ENCODE measurements at places on chromosomes 16 and 17. TPM values are rescaled to one million over a fixed set of nuclear protein-coding genes. Genes with fewer than 3 reads are reported as not detected.

GLTPD2 gene
- not detected for total RNA-seq

RSPRY1 gene
- total RNA-seq: 30.2 TPM

LRRC37A gene
- 0.85 TPM for total RNA-seq

DNA sequence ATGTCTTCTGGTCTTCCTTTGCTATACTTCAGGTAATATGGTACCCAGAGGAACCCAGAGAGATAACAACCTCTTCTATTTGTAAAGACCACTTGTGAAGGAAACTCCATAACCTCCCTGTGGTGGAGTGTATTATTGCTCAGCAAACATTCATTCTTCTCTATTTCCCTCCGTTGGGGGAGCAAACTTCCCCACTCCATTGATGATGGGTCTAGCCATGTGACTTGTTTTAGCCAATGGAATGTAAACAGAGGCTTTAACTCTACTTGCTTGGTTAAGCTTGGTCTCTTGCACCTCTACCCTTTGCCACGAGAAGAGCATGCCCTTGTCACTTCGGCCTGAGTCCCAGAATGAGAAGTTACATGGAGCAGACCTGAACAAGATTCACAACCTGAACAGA is 30.0 kb upstream of the SKAP1 start:
- no peak for DNase-seq

DNA sequence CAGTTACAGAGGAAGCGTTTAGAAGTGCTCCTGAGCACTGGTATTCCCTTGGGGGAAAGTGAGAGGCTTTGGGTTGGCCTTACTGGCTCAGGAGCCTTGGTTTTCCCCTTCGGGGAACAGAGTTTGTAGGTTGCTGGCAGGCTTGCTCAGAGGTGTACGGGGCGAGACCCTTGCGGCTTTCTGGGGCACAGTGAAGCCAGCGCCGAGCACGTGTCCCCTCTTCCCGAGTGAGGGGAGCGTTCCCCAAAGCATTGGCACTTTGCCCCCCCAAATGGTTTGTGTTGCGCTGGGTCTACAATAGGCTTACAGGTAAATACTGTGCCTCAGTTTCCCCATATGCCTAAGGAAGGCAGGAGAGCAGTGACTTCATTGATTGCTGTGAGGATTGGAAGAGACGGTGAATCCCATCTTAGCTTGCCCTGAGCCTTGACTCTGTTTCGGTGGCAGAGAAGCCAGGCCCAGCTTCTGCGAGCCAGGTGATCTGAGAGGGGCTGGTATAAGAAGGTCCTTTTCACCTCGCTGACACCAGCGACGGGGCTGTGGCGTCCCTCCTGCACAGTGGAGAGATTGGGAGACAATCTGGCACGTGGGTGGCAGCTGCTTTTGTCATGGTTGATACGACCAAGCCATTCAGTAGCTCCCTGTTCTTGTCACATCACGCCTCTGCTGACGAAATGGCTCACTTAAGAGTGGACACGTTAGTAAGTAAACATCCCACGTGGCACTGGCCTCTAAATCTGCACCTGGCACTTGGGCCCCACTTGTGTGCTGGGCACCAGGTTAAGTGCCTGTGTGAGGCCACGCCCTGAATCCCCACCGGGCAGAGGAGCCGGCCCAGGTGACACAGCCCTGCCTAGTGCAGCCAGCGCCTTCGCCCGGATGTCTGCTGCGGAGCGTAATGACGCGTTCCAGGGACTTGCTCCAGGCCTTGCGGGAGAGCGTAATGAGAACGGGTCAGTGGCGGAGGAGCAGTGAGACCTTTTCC is 55.0 kb downstream of the MEAK7 start:
- no peak for DNase-seq

Measured in activated CD4-positive, alpha-beta T cell treated with anti-CD3 and anti-CD28 coated beads for 36 hours (primary cell).